Fibroblast of gingiva (primary cell): ENCODE measurements at places on chromosomes 2 and 18.

- DNase-seq, result peak; percentile 12
These were observed 16.0 kb upstream of the TBR1 start for GRCh38 chr2:161400076-161400475.

GRCh38 chr2:19351499-19351898 is 6.9 kb downstream of the OSR1 start:
- DNase-seq, result no peak

DNA sequence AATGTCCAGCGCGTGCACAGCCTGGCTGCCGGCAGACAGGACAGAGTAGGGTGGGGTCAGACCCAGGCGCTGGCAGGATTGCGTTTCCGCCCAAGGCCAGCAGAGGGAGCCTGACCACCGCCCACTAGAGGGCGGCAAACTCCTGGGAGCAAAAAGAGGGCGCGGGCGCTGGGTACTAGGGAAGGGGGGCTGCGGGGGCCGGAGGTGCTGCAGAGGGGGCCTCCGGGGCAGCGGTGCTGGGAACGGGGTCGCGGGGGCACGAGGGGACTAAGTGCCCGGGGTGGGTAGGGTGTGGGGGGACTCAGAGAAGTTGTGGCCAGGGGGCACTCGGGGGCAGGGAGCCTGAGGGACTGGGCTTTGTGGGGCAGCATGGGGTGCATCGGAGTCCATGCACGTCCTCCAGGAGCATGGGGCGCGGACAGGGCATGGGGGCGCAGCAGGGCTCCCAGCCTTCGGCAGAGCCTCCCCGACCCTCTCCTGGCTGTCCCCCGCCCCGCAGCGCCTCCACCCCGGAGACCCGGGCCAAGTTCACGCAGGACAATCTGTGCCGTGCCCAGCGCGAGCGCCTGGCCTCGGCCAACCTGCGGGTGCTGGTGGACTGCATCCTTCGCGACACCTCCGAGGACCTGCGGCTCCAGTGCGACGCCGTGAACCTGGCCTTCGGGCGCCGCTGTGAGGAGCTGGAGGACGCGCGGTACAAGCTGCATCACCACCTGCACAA is 3.2 kb downstream of the TEKT4 start:
- no peak for DNase-seq

GRCh38 chr2:234983011-234983726 is 31.4 kb downstream of the SH3BP4 start:
- DNase-seq, result no peak

DNA sequence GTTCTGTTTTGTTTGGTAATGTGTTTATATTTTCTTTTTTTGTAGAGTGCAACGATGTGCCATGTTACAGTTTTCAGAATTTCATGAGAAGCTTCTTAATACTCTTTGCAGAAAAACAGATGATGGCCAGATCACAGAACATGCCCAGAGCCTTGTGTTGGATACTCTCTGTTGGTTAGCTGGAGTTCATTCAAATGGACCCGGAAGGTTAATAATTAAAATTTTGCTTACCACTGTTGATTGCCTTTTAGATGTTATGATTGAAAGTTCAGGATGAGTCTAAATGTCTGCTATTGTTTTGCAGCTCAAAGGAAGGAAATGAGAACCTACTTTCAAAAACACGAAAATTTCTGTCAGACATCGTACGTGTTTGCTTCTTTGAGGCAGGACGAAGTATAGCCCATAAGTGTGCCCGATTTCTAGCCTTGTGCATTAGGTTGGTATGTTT is 85.2 kb downstream of the BIRC6 start:
- DNase-seq, result no peak

- DNase-seq, result no peak
These were observed 47.9 kb downstream of the DDX1 start for GRCh38 chr2:15639323-15640251.

- DNase-seq, result no peak
These were observed 23.7 kb upstream of the SCYGR1 start for GRCh38 chr2:227411320-227411989.

DNA sequence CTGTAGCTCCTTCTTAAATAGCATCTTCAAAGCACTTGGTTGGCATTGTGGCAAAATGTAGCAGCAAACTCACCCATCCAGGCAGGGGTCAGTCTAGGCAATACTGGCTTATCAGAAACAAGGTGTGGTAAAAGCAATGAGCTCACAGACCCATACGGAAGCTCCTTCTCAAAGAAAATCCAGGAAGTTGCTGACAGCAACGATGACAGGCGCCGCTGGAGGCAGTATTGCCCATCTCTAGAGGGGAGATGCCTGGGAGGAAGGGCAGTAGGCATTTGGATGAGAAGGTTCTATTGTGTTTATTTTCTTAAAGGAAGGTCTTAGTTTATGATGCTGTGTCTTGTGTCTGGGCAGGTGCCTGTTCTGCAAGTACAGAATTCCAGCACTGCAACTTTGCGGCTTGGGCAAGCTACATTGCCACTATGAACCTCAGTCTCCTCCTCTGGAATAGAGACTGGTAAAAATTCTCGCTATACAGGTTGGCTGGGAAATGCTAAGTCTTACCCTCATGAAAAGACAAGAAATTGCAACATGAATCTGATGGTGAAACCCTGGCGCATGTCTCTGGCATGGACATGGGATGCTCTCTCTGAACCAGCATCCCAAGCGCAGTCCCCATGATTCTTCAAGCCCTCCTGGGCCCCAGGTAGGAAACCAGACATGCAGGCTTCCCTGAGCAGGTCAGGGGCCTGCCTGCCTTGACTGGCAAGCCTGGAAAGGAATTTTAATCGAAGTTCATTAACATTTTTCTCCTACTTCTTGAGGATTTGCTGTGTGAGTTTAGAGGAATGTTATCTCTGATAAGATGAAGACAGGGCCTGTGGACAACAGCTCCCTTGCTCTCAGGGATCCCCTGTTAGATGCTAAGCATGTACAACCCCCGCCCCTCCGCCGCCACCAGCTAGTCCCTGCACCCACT is 156.0 kb downstream of the TFCP2L1 start:
- no peak for DNase-seq

GRCh38 chr2:55590810-55591440 is 26.5 kb downstream of the PPP4R3B start:
- no peak for DNase-seq

DNA sequence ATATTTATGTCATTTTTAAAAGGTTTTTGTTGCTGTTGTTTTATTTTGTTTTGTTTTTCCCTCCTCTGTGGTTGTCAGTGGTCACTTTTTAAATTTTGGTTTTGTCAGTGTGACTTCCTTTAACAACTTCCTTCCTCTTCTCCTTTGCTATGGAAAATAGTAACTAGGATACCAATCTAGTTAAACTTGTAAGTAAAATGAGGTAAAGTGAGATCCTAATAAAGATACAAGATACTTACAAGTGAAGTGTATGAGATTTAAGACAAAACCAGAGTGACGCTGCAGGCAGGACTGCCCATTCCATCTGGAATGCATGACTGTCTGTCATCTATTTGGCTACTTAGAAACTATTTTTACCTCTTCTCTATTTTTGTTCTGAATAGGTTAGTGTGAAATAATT is 30.6 kb upstream of the CREB1 start:
- DNase-seq, result no peak

DNA sequence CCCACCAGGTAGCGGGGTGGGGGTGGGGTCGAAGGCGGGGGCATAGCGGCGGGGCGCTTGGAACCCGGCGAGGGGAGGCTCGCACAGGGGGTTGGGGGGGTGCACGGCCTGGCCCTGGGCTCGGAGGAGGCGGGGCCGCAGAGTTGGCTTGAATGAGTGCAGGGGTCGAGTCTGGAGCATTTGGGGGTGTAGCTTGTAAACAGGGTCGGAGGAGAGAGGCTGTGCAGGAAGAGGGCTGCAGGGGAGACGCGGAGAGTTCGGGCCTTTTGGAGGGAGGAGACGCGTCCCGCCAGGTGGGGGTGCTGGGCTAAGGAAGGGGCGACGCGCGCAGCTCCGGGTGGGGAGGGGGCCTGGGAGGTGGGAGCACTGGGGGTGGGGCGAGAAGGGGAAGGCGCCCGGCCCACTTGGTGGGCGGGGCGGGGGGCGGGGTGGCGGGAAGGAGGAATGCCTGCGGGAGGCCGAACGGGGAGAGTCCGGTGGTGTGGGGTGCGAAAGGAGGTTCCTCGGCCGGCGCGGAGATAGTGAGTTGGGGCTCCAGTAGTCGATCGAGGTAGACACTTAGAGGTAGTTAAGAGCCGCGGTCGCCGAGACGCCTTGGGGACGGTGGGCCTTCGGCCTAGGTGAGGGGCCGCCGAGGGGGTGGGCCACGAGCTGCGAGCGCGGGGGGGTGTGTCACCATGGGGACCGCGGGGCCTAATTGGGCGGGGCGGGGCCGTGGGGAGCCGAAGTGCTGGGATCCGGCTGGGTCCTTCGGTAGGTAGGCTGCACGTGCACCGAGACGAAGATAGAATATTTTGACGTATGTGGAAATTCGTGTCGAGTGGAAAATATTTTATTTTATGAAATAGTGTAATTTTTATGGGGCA is 774 bp downstream of the MSH6 start:
- peak; percentile 40 for DNase-seq

GRCh38 chr2:227613272-227613660 is 1.4 kb downstream of the SCYGR3 start:
- DNase-seq, result no peak

DNA sequence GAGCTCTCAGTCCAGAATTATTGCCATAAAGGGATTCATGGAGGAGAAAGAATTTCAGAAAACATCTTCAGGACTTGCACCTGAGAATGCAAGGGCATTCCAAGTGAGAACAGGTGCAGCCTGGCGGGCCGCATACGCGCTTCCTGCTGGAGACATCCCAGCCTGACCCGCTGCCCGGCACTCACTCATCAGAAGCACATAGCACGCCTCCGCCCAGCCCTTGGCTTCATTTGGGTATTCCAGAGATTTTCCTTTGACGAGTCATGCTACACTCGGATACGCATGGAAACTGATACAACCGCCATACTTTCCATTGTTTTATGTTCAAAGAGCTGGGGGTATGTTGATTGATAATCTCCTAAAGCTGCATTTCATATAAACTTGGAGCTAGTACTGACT is 228.0 kb upstream of the ID2 start:
- DNase-seq, result no peak

DNA sequence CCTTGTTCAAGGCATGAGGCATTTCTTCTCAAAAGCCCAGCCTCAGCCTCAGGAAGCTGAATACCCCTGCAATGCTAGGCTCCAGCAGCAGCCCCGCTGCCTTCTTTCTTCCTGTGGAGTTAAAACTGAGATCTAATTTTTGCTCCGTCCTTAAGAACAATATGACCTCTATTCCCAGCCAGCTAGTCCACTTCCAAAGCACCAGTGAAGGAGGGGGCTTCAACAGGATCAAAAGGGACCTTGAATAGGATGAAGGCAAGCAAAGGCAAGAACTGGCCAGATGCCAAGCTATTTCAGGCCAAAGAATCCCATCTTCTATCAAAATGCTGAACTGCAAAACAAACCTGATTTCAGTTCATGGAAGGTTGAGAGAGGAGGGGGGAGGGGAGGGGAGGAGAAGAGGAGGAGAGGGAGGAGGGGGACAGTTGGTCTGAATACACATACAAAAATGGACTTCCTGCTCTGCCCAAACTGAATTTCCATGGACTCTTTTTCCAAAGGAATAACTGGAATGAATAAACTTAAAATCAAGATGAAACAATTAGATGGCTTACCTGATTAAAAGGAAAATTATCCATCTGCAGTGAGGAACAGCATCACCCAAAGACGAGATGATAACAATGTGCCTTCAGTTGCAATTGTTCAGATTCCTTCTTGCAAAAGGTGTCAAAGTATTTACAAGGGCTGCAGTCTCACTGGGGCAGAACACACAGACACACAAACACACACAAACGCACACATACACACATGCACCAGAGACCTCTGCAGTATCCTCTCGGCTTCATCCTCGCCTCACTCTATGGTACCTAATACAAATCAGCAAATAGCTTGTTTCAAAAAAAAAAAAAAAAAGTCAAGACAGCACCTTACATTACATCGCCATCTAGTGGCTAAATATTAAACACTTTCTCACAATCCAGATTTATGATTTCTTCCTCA is at the start of gene SCN1A:
TSS of gene SCN1A (minus strand) at position 804 of the 939 bp plus-strand sequence. CDS start 54,399 bp downstream, outside the sequence.
- DNase-seq, result peak; percentile 35

DNA sequence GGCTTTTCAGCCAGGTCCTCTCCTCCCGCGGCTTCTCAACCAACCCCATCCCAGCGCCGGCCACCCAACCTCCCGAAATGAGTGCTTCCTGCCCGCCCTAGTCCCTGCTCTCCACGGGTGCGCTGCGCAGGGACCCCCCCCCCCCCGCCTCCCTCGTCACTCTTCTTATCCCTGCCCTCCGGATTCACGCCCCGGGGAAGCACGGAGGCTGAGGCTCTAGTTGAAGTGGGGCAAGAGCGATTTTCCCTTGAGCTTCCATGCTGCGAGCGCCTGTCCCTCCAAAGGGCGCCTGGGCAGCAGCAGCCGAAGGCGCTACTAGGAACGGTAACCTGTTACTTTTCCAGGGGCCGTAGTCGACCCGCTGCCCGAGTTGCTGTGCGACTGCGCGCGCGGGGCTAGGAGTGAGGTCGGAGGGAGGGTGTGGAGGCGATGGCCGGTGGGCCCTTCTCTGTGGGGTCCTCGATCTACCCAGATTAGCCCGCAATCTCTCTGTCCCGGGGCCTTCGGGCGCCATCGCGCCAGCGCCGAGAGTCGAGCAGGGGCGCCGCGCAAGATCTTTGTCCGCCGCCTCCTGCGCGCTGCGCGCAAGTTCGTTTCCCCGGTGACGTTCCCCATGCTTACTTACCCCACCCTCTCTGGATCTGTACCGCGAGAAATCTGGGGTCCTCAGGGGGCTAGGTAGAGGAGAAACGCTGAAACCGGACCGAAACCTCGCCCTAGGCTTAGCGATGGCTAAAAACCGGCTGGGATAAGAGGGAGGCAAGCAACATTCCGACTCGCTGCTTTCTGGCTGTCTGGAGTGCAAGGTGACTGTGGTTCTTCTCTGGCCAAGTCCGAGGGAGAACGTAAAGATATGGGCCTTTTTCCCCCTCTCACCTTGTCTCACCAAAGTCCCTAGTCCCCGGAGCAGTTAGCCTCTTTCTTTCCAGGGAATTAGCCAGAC is 677 bp downstream of the GAD1 start:
- peak; percentile 6 for DNase-seq

DNA sequence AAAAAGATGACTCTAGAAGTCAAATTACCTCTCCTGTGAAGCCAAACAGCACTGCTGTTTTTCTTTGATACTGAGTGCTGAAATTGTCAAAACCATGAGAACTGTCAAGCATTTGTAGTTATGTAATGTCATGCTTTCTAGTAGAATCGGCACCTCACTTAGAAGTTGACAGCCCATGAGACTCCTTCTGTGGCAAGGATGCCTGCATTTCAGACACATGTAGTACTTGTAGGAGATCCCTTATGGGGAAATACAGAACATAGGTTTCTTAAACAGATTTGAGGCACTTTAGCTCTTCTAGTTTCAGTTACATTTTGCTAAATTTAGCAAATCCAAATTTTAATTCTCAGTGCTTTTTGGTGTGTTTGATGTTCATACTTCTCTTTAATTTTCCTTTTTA is 15.7 kb downstream of the ZNF407 start:
- DNase-seq, result no peak
